Hematopoietic multipotent progenitor cell treated with erythropoietin and hydrocortisone succinate and interleukin-3 and kit ligand, for 15 days (in vitro differentiated cells): ENCODE measurements at places on chromosomes 1 and 21.

- no peak for DNase-seq
Measured at GRCh38 chr1:202320081-202320405, 21.7 kb downstream of the UBE2T start.

- DNase-seq, result no peak
Measured at GRCh38 chr1:168466714-168467131, 77.1 kb downstream of the XCL2 start.

- DNase-seq, result no peak
Measured at GRCh38 chr1:25039229-25039628, 109.2 kb upstream of the RUNX3 start.

DNA sequence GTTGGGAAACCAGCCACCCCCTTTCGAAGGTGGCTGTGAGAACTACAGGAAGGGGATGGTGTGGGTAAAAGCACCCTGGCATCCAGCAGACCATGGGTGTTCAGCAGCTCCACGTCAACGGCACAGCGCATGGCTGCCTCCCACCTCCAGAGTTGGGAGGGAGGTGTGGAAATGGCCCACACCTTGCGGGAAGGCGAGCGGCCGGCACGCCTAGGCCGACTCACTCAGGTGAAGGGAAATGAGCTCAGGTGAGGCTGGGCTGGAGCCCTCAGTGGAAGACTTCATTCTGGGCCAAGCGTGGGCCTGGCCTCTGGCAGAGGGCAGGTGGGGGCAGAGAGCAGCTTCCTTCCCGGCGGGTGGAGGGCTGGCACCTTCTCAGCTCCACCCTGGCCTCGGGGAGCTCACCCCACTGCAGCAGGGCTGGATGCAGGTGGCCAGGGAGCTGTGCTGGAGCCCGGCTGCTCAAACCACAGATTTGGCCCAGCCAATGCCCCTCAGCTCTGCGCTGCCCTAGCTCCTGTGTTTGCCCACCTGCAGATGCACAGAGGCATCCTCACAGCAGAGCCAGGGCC, 24.8 kb upstream of the ALDH4A1 start:
- DNase-seq, result no peak

DNA sequence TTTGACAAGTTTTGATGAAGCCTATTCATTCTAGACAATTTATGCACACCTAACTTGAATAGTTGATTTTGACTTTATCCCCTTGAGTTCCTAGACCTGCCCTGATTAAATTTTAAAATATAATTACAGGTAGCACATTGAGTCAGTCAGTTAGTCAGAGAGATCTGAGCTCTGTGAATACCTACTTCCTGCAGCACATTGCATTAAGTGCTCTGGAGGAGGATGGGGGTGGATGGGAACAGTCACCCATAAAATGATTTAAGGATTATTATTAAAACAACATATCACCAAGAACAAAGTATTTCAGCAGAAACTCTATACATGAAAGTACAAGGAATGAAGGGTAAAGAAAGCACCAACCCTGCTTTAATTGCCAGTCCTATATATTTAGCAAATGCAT, 11.8 kb upstream of the RPF1 start:
- no peak for DNase-seq

- peak; percentile 25 for DNase-seq
Measured at GRCh38 chr1:200154069-200154767, 126.7 kb downstream of the NR5A2 start.

DNA sequence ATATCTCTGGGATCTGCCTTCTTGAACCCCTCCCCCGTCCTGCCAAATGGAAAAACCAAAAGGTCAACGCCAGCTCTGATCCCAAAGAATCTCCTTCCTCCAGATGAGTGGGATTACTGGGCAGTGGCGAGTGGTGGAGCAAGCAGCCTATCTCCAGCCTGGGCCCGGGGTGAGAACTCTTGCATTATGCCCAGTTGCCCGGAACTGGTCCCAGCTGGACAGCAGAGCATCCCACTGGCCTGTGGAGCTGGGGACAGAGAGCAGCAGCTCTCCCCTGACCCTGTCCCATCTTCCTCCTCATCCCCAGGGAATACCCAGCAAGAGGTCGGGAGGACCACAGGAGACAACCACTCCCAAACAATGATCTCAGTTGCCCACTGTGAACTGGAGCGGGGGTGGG, 130.5 kb downstream of the TMEM53 start:
- no peak for DNase-seq
